ENCODE measurements at places on chromosomes 6 and 20.
A peak's percentile ranks its signal among the peaks of the same experiment; 100 is the strongest.

- DNase-seq, result no peak
These were observed 827.7 kb downstream of the MAFB start for GRCh38 chr20:39861381-39861780.

DNA sequence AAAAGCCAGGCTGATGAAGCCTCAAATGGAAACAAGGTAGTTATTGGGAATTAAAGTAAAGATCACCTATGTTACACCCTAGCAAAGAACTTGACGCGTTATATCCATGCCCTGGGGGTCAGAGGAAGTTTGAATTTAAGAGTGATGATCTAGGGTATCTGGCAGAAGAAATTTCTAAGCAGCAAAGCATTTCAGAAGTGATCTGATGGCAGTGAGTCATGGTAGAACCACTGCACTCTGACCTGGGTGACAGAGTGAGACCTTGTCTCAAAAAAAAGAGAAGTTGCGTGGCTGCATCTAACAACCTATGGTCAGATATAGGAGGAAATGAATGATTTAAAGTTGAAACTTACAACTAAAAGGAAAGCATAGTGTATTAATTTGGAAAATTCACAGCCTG lies 45.2 kb downstream of the SCP2D1 start:
- DNase-seq, result no peak

GRCh38 chr6:73508776-73509175 lies 12.1 kb downstream of the EEF1A1 start:
- DNase-seq, result no peak

DNA sequence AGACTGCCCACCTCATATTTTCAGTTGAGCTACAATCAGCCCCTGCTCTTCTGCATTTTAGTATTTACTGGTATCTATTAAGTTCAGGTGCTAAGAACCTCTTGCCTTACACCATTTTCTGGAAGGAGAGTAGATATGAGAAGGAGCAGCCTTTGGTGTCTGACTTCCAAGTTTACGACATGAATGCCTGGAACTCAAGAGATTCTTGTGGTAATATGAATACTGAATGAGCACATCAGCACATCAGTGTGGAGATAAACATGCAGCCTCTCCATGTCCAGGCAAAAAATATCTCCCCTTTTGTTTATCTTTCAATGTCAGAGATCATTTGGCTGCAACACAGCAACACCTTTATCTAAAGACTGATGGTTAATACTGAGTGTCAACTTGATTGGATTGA lies 65.8 kb upstream of the THEMIS start:
- no peak for DNase-seq

DNA sequence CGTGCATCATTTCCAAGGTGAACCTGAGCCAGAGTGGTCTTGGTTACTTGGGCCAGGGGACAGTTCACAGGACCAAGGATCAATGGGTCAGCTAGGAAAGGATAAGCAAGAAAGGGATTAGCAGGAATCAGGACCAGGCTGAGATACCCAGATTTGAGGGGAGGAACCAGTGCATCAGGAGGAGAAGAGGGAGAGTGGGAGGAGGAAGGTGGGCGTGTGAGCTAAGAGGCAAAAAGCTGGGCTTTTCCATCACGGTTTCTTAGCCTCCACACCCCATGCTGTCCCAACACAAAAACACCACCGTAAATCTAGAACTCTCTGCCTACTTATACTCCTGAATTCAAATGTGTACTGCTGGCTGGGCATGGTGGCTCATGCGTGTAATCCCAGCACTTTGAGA lies 27.5 kb downstream of the EYA4 start:
- DNase-seq, result no peak

GRCh38 chr20:12984069-12984765 lies 24.6 kb upstream of the SPTLC3 start:
- DNase-seq, result no peak

- DNase-seq, result no peak
These were observed 71.3 kb upstream of the EYA4 start for GRCh38 chr6:133169901-133170300.

- DNase-seq, result no peak
These were observed 4.7 kb downstream of the GCLC start for GRCh38 chr6:53540129-53540692.

GRCh38 chr6:42259841-42260395 lies 42.3 kb upstream of the MRPS10 start:
- DNase-seq, result no peak

GRCh38 chr6:35687658-35688604 lies 784 bp downstream of the FKBP5 start:
- peak; percentile 15 for DNase-seq

- DNase-seq, result no peak
These were observed 5.0 kb downstream of the WRNIP1 start for GRCh38 chr6:2770171-2770570.

- DNase-seq, result no peak
These were observed 111.5 kb downstream of the ARHGAP18 start for GRCh38 chr6:129598244-129599187.

DNA sequence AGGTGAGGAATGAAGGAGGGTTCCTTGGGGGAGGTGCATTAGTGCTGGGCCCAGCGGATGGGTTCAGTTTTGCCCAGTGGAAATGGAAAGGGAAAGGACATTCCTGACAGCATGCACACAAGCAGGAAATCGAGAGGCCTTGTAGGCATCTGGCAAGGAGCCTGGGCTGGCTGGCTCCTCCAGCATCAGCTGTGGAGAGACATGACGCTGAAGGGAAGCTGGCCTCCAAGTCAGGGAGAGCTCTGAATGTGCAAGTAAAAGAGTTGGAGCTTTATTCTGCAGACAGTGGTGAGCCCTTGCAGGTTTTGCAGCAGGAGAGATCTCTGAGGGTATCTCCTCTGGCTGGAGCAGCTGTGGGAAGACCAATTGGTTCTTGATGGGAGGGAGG lies 154.3 kb downstream of the MRPL14 start:
- no peak for DNase-seq

DNA sequence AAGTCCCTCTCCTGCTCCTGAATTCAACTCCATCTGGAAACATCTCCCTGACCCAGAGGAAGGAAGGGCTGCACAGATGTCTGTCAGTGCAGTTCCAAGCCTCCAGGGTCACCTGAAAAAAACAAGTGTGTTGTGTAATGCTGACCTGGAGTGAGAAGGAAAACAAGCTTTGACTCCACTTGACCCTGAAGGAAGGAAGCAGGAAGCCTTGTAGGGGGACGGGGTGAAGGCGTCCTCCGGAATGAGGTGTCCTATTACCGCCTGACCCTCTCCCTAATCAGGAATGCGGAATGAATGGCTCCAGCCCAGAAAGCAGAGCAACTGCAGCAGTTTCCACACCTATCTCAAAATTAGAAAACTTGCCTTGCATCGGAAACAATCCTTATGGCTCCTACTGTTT lies 13.9 kb upstream of the ADGRF5 start:
- DNase-seq, result no peak

DNA sequence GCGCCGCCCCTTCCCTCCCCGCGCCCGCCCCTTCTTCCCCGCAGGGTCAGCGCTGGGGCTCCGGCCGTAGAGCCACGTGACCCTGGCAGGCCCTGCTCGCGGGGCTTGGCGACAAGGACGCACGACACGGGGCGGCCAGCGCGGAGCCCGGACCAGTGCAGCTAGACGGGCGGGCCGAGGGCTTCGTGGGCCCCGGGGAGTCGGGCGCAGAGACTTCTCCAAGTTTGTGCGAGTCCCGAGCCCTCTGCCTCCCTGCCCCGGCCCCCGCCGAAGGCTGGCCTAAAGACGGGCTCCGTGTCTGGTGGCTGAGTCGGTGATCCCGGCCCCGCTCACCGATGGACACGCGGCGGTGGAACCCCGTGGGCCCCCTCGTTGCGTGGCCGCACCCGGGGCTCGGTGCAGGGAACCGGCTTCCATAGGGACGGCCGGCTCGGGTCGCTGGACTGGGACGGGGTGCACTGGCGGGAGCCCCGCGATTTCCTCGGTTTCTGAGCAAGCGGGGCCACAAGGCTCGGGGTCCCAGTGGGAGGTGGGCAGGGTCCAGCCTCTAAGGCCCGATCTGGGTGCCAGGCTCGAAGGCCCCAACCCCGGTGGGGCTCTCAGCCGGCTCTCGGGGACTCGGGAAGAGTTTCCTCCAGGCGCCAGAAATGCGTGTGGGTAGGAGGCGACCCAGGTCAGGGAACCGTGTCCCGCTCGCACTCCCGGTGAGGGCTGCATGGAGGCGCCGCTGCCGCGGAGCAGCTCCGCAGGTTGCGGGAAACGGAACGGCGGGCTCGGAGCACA lies 452 bp upstream of the GATA5 start:
- no peak for DNase-seq

DNA sequence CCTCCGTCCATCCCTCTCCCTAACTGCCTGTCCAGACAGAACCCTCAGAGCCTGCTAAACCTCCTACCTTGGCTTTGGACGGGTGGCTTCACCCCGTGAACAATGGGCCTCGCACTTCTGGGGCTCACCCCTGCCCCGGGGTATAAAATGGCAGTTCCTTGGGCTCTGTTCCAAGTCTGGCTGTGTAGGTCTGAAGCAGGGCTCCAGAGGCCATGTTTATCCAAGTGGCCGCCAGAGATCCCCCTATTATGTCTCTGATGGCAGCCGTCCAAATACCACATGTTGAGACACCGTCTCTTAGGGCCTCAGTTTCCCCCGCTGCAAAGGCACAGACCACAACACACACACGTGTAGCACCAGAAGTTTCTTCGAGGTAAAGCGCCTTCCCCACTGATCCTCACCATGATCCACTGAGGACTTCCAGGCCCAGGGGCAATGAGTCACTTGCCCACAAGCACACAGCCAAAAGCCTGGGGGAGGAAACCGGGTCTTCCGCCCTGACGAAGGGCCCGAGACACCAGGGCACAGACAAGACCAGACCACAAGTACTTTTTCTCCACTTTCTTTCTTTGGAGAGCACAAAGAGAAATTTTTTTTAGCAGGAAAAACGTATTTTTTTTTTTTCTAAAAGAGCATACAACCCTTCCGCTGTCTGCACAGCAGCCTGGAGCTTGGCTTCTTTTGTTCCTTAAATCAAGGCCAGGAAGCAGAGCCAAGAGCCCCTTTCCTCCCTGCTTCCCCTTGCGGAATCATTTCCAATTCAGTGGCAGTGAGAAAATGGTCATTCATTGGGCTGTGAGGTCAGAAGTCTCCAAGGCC lies 11.8 kb downstream of the CPNE5 start:
- DNase-seq, result no peak

DNA sequence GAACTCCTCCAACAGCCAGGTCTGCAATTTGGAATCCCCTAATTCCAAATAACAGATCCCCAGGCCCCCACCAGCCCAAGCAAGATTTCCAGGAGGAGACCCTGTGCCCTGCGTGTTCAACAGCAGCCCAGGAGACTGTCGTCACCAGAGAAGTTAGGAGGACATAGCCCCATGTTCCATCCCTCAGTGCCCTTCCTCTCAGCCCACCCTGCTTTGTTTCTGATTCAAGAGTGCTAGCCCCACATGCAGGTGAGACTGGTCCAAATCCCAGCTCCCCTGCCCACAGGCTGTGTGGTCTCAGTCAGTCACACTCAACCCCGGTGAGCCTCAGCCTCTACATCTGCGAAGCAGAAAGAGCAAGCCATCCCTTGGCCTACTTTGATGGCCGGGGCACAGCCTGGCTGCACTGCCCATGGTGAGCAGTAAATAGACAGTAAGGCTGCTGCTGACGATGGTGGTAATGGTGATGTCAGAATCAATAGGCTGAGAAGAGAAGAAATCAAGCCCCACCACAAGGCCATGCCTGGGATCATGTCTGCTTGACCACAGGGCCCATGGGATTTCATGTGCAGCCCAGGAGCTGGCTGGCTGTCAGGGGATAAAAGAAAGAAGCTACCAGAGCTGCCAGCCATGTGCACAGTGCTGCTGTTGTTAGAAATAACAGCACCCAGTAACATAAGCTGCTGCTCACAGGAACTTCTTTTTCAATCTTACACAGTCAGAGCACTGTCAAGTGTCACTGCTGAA lies 51.5 kb upstream of the NXT1 start:
- DNase-seq, result no peak

DNA sequence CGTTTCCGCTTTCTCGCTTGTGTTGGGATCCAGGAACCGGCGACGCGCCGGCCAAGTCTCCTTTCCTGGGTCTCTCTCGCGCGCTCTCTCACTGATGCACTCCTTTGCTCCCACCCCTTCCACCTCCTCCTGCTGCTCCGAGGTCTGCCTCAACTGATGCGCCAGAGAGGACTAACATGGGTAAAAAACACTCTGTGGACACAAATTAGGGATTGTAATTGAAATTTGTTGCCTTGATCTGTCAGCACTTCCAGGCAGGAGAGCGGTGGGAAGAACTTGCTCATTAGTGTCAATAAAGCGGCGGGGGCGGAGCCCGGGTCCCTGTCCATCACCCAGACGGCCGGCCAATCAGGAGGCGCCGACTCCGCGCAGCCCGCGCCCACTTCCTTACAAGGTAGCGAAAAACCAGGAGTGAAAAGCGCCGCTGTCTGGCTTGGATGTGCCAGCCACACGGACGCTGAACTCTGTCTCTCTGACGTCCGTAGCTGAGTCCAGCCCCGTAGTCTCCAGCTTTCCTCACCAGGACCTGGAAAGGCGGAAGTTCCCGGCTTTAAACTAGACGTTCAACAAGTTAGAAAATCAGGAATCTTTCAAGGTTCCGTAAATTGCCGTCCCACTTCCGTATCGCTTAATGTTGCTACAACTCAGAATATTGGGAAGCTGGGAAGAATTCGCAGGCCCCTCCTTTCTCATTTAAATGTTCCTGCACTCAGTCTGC lies at the start of gene TBX18:
TBX18 (minus strand) TSS at position 267 of the 718 bp plus-strand sequence. CDS start 417 bp downstream, outside the sequence.
- no peak for DNase-seq

DNA sequence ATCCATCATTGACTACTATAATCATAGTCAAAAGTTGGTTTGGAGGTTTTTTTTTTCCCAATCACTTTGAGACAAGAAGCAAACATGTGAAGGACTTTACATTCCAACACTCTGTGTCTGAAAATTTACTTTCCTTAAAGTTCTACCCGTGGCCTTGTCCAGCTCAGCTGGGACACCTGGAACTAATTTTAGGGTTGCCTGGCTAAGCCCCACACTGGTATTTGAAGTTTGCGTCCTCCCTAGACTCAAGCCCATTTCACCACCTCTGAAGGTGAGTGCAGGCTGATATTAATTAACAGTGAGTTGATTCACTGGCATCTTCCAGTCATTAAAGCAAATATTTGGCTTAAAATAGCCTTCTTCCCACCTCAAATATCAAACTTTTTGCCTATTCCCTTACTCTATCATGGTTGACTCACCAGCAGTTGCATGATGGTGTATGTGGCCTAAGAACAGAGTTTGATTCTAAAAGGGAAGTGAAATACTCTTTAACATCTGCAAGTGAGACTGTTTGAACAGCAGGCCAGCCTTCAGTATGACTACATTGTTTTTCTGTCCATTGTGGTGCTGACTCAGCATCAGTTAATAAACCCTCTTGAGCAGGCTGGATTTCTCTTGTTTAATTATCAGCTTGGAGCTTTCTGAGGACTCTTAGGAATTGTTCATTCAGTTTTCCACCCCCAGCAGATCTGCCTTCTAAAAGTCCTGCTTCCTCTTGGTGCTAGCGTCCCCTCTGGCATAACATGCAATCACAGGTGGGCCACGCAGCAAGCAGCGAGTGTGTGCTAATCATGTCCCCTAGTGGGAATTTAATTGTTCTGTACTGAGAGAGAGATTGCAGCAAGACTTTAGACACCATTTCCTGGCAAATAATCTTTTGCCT lies 1.8 kb upstream of the PRDM1 start:
- no peak for DNase-seq

- DNase-seq, result no peak
These were observed 20.4 kb downstream of the AFDN start for GRCh38 chr6:167846997-167847606.

- no peak for DNase-seq
These were observed 121.3 kb downstream of the MYO6 start for GRCh38 chr6:75870389-75870788.

GRCh38 chr6:121847806-121848522 lies 412.5 kb downstream of the GJA1 start:
- DNase-seq, result no peak

All from stimulated activated CD8-positive, alpha-beta memory T cell treated with anti-CD3 and anti-CD28 coated beads, Interleukin-7, amount 100 ng/mL, for 1 hour (primary cell).